Adipocyte (in vitro differentiated cells): ENCODE measurements at places on chromosomes 3 and 15.

- no peak for DNase-seq
Measured at GRCh38 chr15:64604319-64604718, 143.9 kb downstream of the ZNF609 start.

DNA sequence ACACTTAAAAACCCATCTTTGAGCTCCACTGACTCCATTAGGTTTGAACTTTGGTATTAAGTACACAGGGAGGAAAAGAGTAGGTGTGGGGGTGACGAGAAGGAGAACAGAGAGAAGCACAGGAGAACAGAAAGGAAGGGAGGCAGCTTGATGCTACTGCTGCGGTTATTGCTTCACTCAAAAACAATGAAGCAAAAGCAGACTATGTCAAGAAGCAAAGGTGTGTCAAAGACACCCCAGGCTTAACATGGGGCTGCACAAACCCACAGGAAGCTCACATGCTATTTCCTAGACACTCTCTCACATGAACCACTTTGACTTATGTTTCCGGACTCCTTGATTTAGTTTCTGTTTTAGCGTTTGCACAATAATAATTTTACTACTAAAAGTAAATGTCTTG, 961.0 kb upstream of the CFAP20DC start:
- DNase-seq, result no peak

- DNase-seq, result no peak
Measured at GRCh38 chr3:126380011-126380768, 14.5 kb upstream of the CFAP100 start.

DNA sequence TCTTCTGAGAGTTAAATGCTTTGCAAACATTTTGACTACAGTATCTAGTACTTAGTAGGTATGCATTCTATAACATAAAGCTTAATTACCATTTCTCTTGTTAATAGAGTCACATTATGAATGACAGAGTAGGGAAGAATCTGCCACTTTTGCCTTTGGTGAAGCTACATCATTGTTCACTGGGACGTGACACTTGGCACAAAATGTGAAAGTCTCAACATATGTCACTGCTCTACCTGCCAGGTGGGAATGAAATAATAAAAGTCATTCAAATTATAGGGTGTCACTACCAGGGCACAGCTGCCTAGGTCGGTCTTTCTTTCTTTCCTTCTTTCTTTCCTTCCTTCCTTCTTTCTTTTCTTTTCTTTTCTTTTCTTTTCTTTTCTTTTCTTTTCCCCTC, 17.6 kb downstream of the GPR87 start:
- DNase-seq, result no peak

DNA sequence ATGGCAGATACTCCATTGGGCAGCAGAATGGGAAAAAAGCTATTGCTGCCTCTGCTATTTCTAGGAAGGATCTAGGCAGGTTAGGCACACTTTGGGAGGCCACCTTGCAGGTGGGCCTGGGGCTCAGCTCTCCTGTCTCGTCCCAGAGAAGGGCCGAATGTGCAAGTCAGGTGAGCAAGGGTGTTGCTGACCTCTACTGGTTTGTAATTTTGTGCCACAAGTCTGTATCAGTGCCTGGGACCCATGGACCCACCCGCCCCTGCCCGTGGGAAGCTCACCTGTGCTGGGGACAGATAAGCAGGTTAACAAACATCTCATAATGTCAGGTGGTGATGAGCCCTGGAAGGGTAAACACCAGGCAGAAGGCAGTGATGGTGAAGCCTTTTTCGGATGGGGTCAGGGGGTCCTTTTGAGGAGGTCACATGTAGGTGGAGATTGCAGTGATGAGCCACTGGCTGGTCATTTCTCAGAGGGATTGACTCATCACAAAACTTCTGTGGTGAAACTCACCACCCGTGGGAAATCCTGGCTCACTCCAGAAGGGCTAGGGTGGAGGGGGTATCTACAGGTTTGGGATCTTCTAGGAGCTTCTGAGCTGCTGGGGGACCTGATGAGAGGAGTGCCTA, 161.3 kb downstream of the KLF13 start:
- DNase-seq, result peak; percentile 30

DNA sequence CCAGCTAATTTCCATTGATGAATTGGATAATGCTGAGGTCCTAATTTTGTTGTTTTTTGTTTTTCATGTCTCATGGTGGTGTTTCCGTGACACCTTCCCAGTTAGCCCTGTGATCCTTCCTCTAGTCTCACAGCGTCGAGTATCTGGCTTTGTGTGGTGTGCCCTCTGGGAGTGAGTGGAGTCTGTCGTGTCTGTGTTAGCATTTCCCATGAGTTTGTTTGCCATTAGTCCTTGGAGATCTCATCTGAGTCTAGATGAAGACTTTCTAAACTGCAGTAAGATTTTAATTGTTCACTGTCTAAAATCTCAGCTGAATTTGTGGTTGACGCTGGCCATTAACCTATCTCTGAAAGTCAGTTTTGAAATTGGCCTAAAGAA, 224.2 kb downstream of the ITPR1 start:
- DNase-seq, result no peak

- DNase-seq, result no peak
Measured at GRCh38 chr3:77601823-77602415, 562.0 kb downstream of the ROBO2 start.
